ENCODE measurements at places on chromosomes 7 and 10. TPM values are rescaled to one million over a fixed set of nuclear protein-coding genes. Genes with fewer than 3 reads are reported as not detected.

PNLIPRP3 gene
- polyA plus RNA-seq = 0.17 TPM

CACNB2 gene
- polyA plus RNA-seq = 1.2 TPM

DNA sequence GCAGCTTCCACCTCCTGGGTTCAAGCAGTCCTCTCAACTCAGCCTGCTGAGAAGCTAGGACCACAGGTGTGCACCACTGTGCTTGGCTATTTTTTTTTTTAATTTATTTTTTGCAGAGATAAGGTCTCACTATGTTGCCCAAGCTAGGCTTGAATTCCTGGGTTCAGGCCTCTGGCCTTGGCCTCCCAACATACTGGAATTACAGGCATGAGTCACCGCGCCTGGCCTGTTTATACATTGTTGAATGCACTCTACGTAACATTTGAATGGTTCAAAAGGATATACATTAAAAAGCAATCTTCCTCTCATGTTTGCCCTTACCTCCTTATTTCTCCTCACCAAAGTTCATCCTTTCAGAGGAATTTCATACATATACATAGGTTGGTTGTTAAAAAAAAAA, 7.2 kb upstream of the SNX10 start:
- no peak for DNase-seq

DNA sequence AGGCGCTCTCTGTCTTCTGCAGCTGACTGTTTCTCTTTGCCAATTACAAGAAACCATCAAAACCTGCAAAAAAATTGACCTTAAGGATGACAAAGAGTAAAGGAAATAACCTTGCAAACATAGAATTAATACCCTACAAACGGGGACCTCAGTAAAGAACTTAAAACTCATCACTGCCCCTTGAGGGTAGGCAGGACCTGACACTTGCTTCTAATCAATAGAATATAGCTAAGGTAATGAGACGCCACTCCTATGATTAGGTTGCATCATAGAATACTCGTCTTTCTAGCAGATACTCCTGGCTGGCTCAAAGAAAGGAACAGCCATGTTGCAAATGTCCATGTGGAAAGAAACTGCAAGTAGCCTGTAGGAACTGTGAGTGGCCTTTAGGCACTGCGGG, 140.0 kb downstream of the XPNPEP1 start:
- no peak for DNase-seq

Data from hindlimb muscle (tissue), 1 donor.